ENCODE measurements at places on chromosomes 16 and 17. TPM values are rescaled to one million over a fixed set of nuclear protein-coding genes. Genes with fewer than 3 reads are reported as not detected.

The KRT40 gene
- total RNA-seq: not detected

The TBC1D3C gene
- not detected for total RNA-seq

The YWHAE gene
- total RNA-seq: 528 TPM

The CCDC200 gene
- total RNA-seq: not detected

The TBC1D24 gene
- total RNA-seq: 8.6 TPM

The SALL1 gene
- not detected for total RNA-seq

The CCDC144A gene
- 5.0 TPM for total RNA-seq

The NSMCE1 gene
- 112 TPM for total RNA-seq

The ZFPM1 gene
- 12.2 TPM for total RNA-seq

The EPX gene
- not detected for total RNA-seq

The MFAP4 gene
- not detected for total RNA-seq

- no peaks in the 10 kb centered on the region for H3K4me1 ChIP-seq
- no peaks in the 10 kb centered on the region for H3K27me3 ChIP-seq
- DNase-seq: no peak
- no peak overlapping the region for H3K4me3 ChIP-seq
- H3K36me3 ChIP-seq: peaks cover 7% of the 10 kb centered on the region
Measured at GRCh38 chr16:88541831-88542616, 28.2 kb upstream of the ZC3H18 start.

DNA sequence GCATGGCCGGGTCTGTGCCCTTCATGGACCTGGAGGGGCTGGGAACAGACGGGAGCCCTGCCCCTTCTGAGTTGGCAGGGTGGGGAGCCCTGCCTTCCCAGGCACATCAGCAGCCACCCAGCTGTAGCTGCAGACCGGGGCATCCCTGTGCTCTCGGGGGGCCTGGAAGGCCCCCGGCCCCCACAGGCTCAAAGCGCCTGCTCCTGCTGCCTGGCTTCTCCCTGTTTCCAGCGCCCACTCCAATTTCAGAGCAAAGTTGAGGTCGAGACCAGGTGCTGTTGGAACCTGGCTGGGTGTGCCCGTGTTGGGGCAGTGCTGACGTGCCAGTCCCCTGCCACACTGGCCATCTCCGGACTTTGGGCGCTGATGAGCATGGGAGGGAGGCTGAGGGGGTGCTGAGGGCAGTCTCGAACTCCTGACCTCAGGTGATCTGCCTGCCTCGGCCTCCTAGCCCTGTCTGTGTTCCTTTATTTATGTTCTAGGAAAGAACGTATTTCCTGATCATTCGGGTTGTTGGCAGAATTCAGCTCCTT lies 4.9 kb upstream of the PRSS27 start:
- H3K4me3 ChIP-seq: no peak overlapping the region
- H3K27me3 ChIP-seq: peaks cover 2% of the 10 kb centered on the region
- no peak overlapping the region for H3K27ac ChIP-seq
- H3K36me3 ChIP-seq: no peaks in the 10 kb centered on the region
- H3K4me1 ChIP-seq: peaks cover 6% of the 10 kb centered on the region

DNA sequence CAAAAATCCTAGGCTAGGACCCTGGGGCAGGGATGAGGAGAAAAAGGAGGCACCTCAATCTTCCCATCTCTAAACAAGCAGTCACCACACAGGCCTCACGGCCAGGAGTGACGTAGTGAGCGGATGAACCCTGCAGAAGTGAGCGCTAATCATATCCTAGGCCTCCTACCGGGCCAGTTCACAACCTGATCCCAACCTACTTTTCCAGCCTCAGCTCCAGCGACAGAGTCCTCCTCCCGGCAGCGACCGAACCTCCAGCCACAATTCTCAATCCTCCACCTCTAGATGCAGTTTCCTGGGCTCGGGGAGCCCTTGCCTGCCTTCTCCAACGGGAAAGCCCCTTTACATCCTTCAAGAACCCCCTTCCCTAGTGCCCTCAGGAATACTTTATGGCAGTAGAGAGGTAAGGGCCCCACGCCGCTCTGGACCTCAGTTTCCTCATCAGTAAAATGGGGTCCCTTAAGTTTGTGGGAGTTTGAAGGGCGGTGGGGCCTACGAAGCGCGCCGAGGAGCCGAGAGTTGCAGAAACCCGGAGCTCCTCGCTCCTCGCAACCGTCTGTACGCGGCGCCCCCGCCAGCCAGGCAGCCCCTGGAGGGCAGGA lies 1.4 kb downstream of the ZNF668 start:
- H3K4me1 ChIP-seq: peaks cover 35% of the 10 kb centered on the region
- peak overlapping the region; percentile 88 for H3K27ac ChIP-seq
- H3K4me3 ChIP-seq: peak overlapping the region; percentile 88
- H3K36me3 ChIP-seq: peaks cover 12% of the 10 kb centered on the region
- no peaks in the 10 kb centered on the region for H3K27me3 ChIP-seq
- peak; percentile 65 for DNase-seq

DNA sequence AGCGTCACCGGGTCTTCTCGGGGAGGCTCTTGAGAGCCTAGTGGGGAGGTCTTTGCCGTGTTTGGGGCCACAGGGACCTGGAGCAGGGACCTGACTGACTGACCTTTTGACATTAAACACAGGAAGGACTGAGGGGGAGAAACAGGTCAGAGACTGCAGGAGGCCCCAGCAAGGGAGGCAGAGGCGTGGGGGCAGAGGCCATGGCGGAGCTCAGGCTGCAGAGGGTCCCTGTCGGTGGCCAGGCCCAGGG lies 41.6 kb upstream of the GSE1 start:
- DNase-seq: no peak
- H3K27ac ChIP-seq: no peak overlapping the region
- no peak overlapping the region for H3K4me3 ChIP-seq
- H3K4me1 ChIP-seq: peaks cover 50% of the 10 kb centered on the region
- no peaks in the 10 kb centered on the region for H3K27me3 ChIP-seq
- H3K36me3 ChIP-seq: peaks cover 4% of the 10 kb centered on the region

- H3K4me1 ChIP-seq: no peaks in the 10 kb centered on the region
- no peaks in the 10 kb centered on the region for H3K36me3 ChIP-seq
- H3K27me3 ChIP-seq: no peaks in the 10 kb centered on the region
- H3K4me3 ChIP-seq: no peak overlapping the region
Measured at GRCh38 chr16:52271088-52271750, 275.7 kb downstream of the TOX3 start.

GRCh38 chr17:44778656-44779210 lies 19.9 kb downstream of the ADAM11 start:
- DNase-seq: no peak
- no peak overlapping the region for H3K4me3 ChIP-seq

- no peak overlapping the region for H3K4me3 ChIP-seq
- H3K4me1 ChIP-seq: peaks cover 30% of the 10 kb centered on the region
- H3K36me3 ChIP-seq: peaks cover 4% of the 10 kb centered on the region
- H3K27ac ChIP-seq: no peak overlapping the region
- DNase-seq: peak; percentile 6
Measured at GRCh38 chr16:14489460-14489859, 140.6 kb downstream of the PARN start.

DNA sequence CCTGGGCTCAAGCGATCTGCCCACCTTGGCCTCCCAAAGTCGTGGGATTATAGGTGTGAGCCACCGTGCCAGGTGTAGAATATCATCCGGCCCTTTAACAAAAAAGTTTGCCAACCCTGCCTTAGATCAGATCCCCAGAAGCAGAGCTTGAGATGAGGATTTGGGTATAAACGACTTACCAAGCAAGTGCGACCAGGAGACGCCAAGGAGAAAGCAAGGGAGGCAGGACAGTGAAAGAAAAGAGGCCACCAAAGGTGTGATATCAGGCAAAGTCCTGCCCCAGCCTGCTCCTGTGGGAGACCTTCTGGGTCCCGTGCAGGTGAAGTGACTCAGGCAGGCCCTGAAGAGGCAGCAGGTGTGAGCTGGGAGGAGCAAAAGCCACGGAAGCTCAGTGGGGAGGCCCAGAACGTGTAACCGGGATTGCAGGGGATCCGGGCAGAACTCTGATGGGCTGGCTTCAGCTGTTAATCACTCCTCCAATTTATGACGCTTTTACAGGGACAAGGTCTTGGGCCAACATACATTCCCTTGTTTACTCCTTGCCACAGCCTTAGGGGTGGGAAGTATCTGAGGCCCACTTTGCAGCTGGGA lies 14.1 kb upstream of the CALB2 start:
- peaks cover 10% of the 10 kb centered on the region for H3K27me3 ChIP-seq
- H3K36me3 ChIP-seq: no peaks in the 10 kb centered on the region
- no peak overlapping the region for H3K27ac ChIP-seq

DNA sequence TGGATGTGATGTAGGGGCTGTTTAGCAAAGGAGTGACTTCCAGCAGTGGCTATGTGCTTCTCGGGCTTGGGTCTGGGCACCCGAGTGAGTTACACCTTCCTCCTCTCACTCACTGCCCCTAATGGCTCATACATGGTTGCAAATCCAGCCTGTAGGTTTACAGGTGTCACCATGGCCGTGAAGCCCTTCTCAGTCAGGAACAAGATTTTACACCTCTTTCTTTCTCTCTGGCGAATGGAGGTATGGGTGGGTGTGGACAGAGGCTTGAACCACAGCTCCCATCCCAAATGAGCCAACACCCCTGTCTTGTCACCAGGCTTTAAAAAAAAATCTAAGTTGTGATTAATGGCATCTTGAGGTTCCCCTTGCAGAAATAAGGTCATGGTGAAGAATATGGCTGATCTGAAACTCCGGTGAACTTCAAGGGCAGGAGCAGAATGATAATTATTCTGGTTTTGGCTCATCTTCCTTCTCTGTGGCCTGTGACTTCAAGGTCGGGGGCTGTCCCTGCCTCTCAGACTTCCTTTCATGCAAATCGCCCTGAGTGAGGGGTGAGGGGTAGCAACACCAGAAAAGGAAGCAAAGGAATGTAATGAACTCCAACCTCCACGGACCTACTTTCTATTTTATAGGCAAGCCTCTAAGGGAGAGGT lies 331.2 kb downstream of the MAF start:
- H3K27me3 ChIP-seq: peaks cover 29% of the 10 kb centered on the region
- H3K4me3 ChIP-seq: peak overlapping the region; percentile 30
- H3K36me3 ChIP-seq: no peaks in the 10 kb centered on the region
- peak overlapping the region; percentile 89 for H3K27ac ChIP-seq
- H3K4me1 ChIP-seq: peaks cover 78% of the 10 kb centered on the region
- DNase-seq: peak; percentile 90

DNA sequence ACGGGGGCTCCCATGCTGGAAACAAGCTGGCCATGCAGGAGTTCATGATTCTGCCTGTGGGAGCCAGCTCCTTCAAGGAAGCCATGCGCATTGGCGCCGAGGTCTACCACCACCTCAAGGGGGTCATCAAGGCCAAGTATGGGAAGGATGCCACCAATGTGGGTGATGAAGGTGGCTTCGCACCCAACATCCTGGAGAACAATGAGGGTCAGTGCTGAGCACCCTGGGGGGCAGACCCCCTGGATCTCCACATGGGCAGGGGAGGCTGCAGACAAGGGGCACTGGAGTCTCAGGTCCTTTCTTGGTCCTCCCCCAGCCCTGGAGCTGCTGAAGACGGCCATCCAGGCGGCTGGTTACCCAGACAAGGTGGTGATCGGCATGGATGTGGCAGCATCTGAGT lies 4.2 kb downstream of the ENO3 start:
- H3K27ac ChIP-seq: no peak overlapping the region
- no peak overlapping the region for H3K4me3 ChIP-seq
- peaks cover 18% of the 10 kb centered on the region for H3K4me1 ChIP-seq
- H3K27me3 ChIP-seq: no peaks in the 10 kb centered on the region
- peaks cover 5% of the 10 kb centered on the region for H3K36me3 ChIP-seq

DNA sequence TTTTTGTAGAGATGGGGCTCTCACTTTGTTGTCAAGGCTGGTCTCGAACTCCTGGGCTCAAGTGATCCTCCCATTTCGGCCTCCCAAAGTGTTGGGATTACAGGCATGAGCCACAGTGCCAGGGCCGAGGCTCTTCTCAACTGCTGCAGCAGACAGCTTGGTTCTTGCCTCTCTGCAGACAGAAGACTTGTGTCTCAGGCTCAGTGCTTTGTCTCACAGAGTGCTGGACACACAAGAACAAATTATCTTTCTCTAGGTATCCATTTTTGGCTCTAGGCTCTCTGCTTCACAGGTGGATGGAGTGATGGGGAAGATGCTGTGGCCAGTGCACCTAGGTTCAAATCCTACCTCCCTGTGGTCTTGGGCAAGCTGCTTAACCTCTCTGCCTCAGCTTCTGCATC lies 80.8 kb upstream of the RNU2-1 start:
- no peaks in the 10 kb centered on the region for H3K27me3 ChIP-seq
- H3K4me1 ChIP-seq: peaks cover 20% of the 10 kb centered on the region

DNA sequence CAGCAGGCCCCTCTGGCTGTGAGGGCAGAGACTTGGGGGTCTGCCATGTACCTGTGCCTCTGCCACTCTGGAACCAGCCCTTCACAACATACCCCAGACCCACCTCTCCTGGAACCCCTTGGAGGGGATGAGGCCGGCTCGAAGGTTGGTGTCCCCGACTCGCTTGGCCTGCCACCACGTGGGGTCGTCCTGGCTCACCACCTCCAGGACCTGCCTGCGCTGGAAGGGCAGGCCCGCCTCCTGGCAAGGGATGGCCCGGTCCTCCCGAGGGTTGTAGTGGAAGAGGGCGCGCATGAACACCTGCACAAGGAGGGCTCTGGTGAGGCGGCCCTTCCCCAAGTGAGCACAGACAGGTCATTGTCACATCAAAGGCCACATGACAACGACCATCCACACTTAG lies 12.2 kb downstream of the MPP3 start:
- H3K4me1 ChIP-seq: no peaks in the 10 kb centered on the region
- DNase-seq: no peak
- no peak overlapping the region for H3K4me3 ChIP-seq
- H3K36me3 ChIP-seq: no peaks in the 10 kb centered on the region
- H3K27ac ChIP-seq: no peak overlapping the region

- H3K36me3 ChIP-seq: no peaks in the 10 kb centered on the region
- H3K27me3 ChIP-seq: peaks cover 32% of the 10 kb centered on the region
- no peak overlapping the region for H3K27ac ChIP-seq
- no peak for DNase-seq
- no peak overlapping the region for H3K4me3 ChIP-seq
- H3K4me1 ChIP-seq: no peaks in the 10 kb centered on the region
Measured at GRCh38 chr16:80511824-80512592, 28.8 kb upstream of the DYNLRB2 start.

GRCh38 chr17:59361916-59362810 lies 30.7 kb downstream of the YPEL2 start:
- H3K4me3 ChIP-seq: peak overlapping the region; percentile 8
- H3K27ac ChIP-seq: peak overlapping the region; percentile 73

GRCh38 chr16:83215406-83216001 lies 588.7 kb downstream of the CDH13 start:
- no peak overlapping the region for H3K4me3 ChIP-seq
- no peak overlapping the region for H3K27ac ChIP-seq
- peak; percentile 62 for DNase-seq
- no peaks in the 10 kb centered on the region for H3K27me3 ChIP-seq
- no peaks in the 10 kb centered on the region for H3K4me1 ChIP-seq
- H3K36me3 ChIP-seq: no peaks in the 10 kb centered on the region

GRCh38 chr17:51154176-51154575 lies 817 bp downstream of the NME1 start:
- no peaks in the 10 kb centered on the region for H3K27me3 ChIP-seq
- no peak overlapping the region for H3K27ac ChIP-seq
- no peak overlapping the region for H3K4me3 ChIP-seq
- DNase-seq: peak; percentile 10

- DNase-seq: no peak
- H3K36me3 ChIP-seq: no peaks in the 10 kb centered on the region
- no peaks in the 10 kb centered on the region for H3K4me1 ChIP-seq
- H3K27ac ChIP-seq: no peak overlapping the region
- H3K4me3 ChIP-seq: no peak overlapping the region
Measured at GRCh38 chr16:80367037-80367658, 173.6 kb upstream of the DYNLRB2 start.
